Activated CD4-positive, CD25-positive, alpha-beta regulatory T cell treated with anti-CD3 and anti-CD28 coated beads, Interleukin-2, amount 50 U/mL, for 72 hours (primary cell): ENCODE measurements at places on chromosomes 13 and 19.

GRCh38 chr19:31427857-31428256 is 78.6 kb upstream of the TSHZ3 start:
- no peak for DNase-seq

- peak; percentile 14 for DNase-seq
Observed at GRCh38 chr13:112902101-112902651, 66.8 kb upstream of the MCF2L start.

GRCh38 chr19:56137405-56137804 is 3.7 kb upstream of the ZNF444 start:
- no peak for DNase-seq

DNA sequence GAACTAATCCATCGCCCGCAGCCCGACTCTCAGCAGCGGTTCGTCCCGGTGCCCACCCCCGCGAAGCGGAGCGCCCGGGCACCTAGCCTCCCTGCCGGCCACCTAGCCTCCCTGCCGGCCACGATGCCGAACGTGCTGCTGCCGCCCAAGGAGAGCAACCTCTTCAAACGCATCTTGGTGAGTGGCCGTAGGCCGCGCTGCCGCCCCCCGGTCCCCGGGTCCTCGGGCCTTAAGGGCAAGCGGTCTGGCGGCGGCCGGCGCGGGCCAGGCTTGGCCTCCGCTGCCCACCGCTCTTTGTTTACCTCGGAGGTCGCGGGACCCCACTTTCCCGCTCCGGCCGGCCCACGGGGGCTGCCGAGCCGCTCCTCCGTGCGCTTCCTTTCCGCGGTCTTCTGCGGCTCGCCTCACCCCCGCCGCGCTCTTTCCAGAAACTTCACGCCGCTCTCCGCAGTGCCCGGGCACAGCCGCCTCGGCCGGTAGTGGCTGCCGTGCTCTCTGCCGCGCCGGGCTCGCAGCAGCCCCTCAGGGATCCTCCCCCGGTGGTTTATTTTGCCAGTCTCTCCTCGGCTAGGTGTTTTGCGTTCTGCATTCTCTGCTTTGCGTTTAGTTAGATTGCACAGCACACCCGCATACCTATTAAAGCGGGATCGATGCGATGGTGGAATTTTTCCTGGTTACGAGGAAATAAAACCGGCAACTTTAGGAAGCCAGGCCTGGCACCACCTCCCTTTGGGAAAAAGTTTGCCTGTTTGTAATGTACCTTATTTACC is 524 bp downstream of the NAA16 start:
- peak; percentile 65 for DNase-seq

GRCh38 chr13:65857942-65858565 is 1372.1 kb downstream of the PCDH9 start:
- no peak for DNase-seq

GRCh38 chr19:10006335-10006708 is 4.0 kb downstream of the COL5A3 start:
- DNase-seq: no peak

GRCh38 chr19:7596211-7596937 is 711 bp downstream of the CAMSAP3 start:
- DNase-seq: no peak

- DNase-seq: no peak
Observed at GRCh38 chr19:38734426-38735256, 9.6 kb downstream of the CAPN12 start.

DNA sequence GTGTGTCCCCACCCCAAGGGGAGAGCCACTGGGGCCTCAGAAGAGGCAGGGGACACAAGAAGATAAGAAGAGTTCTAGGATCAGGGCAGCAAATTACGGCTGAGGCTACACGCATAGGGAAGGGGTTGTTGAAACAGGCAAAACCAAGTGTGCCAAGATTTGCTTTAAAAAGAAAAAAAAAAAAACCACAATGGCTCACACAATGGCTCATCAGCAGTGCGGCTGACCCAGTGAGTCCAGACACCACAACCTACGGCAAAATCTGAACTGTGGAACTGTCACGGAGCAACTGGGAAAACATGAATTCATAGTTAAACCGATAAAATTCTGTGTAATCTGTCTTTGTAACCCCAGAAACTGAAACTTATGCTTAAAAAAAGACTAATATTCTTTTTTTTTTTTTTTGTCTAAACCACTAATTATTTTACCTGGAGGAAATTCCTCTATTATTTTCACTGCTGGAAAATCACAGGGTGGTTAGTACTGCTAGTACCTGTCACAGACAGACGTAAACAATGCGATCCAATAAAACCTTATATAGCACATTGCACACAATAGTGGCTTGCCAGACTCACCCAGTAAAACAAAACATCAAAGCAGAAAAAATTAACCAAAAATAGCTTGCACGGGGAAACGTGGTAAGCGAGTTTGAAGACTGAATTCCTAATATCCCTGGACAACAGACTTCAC is 325.4 kb upstream of the TSHZ3 start:
- no peak for DNase-seq

GRCh38 chr13:33174491-33174890 is 111.1 kb downstream of the STARD13 start:
- no peak for DNase-seq

- no peak for DNase-seq
Observed at GRCh38 chr19:50968716-50969412, 527 bp downstream of the KLK6 start.

DNA sequence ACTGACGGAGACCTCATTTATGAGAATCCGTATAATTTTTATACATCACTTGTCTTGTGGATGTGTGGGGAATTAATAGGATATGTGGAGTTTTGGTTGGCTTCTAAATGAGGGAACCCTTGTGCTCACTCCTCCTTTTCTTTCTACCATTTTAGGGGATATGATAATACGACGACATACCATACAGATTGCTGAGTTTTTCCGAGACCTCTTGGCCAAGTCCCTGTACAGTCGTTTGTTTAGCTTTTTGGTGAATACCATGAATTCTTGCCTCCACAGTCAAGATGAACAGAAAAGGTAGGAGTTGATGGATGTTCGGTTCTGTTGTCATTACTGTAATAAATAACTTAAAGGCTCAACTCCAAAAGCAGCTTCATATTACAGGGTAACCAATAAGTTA is 335.2 kb downstream of the MYO16 start:
- DNase-seq: no peak

DNA sequence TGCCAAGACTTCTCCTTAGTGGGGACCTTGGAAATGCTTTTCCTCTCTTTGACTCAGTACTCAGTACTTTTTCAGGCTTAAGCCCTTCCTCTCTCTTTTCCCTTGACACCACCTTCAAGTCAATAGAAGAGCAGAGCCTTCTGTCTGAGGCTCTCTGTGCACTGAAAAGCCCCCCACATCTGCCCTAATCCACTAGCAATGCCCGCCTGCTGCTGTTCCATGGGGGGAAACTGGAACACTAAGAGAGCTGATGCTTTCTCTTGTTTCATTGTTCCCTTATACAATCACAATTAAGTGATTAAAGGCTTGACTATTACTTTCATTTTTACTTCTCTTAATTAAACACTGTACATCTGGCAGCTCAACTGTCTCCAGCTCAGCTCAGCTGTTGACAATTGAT is 254.5 kb downstream of the SLITRK6 start:
- DNase-seq: no peak

DNA sequence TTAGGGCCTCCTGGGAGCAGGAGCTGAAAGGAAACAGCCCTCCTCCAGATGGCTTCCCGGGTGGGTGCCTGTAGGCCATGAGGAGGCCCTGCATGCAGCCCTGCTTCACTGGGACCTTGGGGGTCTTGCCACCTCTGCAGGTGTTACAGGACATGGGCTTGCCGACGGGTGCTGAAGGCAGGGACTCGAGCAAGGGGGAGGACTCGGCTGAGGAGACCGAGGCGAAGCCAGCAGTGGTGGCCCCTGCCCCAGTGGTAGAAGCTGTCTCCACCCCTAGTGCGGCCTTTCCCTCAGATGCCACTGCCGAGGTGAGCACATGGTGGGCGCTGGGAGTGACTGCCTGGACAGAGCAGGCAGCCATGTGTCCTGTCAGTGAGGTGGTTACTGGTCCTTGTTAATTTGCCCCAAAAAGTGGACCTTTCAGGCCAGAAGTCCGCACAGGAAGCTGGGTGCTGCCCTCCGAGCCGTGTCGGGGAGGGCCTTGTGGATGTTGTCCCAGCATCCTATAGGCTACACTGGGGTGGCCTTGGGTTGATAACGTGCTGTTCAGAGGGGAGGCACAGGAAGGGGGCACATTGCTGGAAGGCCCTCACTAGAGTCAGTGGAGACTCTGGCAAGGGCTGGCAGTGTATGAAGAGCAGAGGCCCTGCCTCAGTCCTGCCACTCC is 18.7 kb upstream of the QTRT1 start:
- DNase-seq: no peak

DNA sequence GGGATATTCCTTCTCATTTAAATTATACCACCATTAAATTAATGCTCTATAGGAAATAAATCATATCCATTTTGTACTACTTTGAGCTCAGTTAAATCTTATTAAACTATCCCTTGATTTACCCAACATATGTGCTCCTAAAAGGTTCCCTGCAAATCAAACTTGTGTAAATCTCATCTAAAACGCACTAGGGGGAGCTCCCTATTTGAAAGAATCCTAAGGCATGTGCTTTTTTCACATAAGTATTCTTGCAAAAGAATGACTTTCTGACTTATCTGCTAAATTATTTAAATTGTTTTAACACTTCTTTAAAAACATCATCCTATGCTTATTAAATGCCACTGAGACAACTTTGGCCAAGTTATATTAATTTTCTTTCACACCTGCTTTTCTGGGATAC is 7.9 kb downstream of the INTS6 start:
- no peak for DNase-seq

DNA sequence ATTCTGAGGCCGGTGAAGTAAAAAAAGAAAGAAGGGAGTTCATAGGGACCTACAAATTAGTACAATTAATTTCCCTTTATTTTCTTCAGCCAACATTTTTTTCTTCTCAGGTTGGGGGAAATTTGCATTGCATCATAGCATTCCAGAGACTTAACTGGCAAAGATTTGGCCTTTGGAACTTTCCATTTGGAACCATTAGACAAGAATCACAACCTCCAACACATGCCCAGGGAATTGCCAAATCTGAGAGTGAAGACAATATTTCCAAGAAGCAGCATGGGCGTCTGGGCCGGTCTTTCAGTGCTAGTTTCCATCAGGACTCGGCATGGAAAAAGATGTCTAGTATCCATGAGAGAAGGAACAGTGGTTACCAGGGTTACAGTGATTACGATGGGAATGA is 6.4 kb upstream of the ERCC5 start:
- no peak for DNase-seq
